T-helper 2 cell treated with Interferon-gamma antibody and Interleukin-4, amounts not matched to agents 5 μg/mL and 100 μg/mL, for 36 hours (primary cell): ENCODE measurements at places on chromosomes 5 and 9.
A peak's percentile ranks its signal among the peaks of the same experiment; 100 is the strongest.

- no peak for DNase-seq
These were observed 85.6 kb downstream of the RAD23B start for GRCh38 chr9:107368696-107369095.

DNA sequence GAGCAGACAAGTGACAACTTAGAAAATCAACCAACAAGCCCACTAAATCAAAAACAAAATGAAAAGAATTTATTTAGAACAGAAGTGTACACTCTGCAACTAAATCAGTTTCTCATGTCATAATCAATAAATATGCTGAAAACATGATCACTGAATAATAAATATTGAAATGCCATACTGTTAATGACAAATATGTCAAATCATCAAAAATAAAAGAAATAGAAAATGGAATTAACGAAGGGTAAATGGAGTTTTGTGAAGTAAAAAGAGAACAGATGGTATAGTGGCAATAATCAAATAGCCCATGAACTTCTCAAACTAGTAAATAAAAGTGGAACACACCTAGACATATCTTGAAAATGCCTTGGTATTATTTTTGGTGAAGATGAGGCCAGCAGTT lies 744.9 kb downstream of the TAF11L14 start:
- no peak for DNase-seq

DNA sequence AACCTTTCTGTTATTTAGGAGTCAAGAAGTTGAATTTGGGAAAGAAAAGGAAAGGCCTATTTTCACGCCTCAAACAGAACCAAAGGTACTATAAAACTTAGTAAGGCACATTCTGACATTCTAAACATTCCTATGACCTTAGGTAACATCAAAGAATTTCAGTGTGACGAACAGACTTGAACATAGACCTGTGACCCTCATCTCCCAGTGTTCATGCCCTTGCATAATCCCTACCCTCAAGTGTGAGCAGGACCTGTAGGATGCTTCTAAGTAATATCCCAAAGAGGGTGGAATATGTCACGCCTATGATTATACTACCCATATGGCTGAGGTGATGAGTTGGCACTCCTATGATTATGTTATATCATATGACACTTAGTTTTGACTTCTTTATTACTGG lies 540.9 kb downstream of the KIF4B start:
- no peak for DNase-seq

GRCh38 chr5:143166661-143167420 lies 236.6 kb downstream of the NR3C1 start:
- DNase-seq: no peak

DNA sequence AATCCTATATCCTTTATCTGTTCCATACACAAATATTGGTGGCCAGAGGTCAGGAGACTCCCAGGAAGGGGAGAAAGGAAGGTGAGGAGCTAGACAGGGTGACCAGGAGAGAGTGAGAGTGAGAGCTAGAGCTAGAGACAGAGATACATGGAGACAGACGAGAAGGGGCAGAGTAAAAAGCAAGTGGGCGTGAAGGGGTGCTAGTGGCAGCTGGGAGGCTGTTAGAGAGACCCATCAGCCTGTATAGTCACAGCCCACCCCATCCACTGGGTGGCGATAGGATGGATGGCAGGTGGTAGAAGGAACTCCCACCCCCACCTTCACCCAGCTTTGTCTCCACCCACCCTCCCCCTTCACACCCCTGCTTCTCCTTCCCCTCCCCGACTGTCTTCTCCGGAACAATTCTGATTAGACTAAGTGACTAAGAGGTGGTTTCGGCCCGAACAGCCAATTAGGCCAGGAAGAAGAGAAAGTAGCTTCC lies 32.8 kb downstream of the PCDH1 start:
- DNase-seq: no peak

DNA sequence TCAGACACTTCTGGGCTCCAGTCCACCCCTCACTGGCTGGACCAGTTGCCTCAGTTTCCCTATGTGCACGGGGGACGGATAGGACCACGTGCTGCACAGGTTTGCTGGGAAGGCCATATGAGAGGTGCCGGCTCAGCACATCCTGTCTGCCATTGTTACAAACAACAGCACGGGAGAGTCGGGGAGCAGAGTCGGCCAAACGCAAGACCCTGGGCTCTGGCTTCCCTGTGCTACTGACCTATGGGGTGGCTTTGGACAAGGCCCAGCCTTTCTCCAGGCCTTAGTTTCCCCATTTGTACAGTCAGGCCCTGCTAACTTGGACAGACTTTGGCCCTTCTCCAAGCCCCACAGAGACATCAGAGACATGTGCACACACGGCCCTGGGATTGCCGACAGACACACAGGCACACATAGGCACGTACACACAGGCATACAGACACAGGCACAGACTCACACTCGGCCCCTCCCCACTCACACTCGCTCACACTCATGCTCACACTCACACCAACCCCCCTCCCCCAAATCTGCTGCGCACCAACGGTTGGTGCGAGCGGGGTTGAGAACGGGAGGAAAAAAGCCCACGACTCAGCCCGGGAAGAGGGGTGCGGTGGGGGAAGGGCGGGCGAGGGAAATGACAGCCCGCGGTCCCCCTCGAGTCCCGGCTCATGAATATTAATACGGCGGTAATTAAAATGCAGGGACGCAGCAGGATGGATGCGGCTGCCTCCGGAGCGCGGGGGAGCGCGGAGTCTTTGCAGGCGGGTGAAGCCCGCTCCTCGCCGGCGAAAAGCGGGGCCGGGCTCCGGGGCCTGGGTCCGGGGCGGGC lies 133.0 kb downstream of the C9orf50 start:
- peak; percentile 20 for DNase-seq

DNA sequence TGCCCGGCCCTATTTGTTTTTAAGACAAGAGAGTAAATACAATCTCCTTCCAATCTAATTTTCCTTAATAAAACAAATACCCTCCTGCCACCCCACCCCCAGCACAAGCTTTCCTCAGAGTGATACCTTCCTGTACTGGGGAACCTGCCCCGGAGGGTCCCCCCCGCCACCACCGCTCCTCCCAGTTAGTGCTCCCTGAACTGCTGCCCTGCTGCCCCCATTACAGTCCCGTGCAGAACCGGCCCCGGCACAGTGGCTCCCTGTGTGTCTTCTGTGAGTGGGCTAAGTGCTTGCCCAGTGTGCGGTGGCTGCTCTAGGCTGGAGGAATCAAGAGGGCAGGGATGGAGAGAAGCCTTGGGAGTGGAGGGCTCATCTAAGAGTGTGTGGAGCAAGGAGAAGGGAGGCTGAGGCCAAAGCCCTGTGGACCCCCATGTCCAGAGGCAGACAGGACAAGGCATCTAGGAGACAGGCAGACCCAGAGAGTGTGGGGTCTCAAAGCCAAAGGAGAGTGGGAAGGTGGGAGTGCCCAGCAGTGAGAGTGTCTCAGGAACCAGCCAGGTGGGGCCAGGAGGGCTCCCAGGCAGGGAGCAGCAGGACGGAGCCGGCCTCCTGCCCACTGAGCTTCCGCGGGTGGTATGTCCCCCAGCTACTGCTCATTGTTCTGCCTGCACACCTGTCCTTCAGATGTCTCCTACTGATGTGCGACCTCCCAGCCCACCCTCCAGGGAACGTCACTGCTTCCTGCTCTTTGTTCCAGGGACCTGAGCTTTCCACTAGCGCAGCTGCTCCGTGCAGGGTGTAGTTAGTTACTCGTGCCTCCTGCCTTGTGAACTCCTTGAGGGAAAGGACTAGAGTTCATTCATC lies 129.0 kb downstream of the DAB2IP start:
- no peak for DNase-seq

- DNase-seq: no peak
These were observed 13.6 kb downstream of the UBE2D2 start for GRCh38 chr5:139574641-139575312.

DNA sequence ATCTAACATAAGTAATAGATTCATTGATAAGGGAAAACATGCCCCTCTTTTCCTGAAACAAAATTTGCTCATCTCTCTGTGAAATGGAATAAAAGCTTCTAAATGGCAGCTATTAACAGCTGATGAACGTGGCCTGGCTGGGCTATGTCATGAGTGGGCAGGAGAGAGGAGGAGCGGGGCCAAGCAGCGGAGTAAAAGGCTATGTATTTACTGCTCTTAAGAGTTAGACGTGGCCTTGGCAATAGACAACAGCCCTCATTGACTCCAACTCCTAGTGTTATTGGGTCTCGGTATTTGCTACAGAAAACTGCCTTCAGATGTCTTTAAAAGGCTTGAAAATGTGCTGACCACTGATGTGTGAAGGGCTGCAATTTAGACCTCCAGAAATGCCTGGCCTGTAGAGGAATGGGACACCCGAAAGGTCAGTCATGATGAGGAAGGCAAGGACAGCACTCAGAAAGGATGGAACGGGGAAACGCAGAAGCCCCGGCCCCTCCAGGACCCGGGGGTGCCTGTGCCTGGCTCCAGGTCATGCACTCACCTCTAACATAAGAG lies 116.8 kb downstream of the PDZD2 start:
- no peak for DNase-seq

DNA sequence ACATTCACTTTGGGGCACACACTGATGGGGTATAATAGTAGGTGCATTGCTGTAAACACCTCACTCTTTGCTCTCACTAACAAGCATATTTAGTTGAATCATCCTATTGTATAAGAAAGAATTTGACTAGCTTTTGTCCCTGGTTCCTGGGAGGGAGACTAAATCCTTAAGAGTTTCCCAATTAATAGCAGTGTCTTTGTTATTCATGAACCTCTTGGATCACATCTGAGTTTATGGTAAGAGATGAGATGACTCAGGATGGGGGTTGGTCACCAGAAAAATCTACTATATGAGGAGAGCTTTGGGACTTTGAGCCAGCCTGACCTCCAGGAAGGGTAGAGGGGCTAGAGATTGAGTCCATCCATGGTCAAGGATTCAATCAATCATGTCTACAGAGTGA lies 56.8 kb downstream of the PUM3 start:
- DNase-seq: no peak

- DNase-seq: no peak
These were observed 267.5 kb downstream of the ZSWIM6 start for GRCh38 chr5:61599370-61600122.

GRCh38 chr9:127105805-127106465 lies 16.5 kb downstream of the ANGPTL2 start:
- DNase-seq: no peak

- no peak for DNase-seq
These were observed 6.1 kb downstream of the ST6GALNAC4 start for GRCh38 chr9:127910613-127911205.

DNA sequence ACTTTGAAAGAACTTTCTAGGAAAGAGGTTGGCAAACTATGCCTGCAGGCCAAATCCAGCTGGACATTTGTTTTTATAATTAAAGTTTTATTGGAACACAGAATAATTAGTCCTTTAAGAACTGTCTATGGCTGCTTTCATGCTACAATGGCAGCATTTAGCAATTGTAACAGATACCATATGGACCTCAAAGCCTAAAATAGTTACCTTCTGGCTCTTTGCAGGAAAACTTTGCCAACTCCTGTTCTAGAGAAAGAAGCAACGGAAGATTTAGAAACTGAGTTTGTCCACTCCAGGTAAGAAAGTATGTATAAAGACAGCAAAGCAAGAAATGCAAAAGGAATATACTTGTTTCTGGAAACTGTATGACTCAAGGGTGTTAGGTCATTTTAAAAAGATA lies 281.7 kb upstream of the TRPM3 start:
- no peak for DNase-seq

GRCh38 chr9:99531313-99531712 lies 290.4 kb upstream of the NR4A3 start:
- no peak for DNase-seq

DNA sequence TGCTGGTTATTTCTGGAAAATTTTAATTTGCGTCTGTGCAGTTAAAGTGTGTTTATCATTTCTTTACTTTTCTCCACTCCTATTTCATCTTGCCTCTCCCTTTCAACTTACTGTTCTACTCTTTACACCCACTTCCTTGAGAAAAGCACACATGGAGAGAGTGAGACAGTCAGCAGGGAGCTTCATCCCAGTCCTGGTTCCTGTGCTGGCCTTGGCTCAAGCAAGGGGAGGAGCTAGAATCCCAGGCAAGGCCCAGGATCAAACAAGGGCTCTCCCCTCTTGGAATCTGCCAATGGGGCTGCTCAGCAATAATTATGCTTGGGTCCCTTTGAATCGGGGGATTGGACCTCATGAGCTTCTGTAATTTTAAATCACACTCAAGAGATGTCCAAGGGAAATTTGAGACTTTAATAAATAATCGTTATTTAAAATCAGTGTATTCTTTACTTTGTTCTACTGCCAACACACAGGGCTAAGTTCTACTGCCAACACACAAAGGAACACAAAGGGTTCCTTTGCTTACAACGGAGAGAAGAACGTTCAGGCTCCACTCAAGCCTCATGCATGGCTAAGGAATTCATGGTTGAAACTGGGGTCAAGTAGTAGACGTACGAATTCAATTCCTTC lies 439.3 kb upstream of the DAB2 start:
- DNase-seq: no peak

DNA sequence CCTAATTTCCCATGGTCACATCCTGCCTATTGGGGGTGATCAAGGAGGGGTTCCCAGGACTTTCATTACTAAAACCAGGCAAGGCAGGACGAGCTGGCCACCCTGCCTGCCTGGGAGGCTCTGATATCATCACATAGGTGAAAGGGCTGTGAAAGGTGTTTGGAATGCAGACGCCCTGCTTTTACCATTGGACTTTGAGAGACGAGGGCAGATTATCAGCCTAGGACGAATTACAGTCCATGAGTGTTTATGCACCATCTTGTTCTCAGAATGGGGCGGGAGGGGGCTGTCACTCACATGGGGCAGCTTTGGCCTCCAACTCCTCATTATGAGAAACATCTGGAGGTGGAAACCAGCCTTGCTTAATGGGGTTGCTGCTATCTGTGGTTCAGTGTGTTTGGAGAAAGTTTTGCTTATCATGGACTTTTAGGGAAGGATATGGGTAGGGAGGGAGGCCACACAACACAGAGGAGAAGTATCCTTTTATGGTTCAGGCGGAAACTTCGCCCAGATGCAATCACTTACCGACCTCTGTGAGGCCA lies 69.8 kb upstream of the UBTD2 start:
- DNase-seq: no peak

DNA sequence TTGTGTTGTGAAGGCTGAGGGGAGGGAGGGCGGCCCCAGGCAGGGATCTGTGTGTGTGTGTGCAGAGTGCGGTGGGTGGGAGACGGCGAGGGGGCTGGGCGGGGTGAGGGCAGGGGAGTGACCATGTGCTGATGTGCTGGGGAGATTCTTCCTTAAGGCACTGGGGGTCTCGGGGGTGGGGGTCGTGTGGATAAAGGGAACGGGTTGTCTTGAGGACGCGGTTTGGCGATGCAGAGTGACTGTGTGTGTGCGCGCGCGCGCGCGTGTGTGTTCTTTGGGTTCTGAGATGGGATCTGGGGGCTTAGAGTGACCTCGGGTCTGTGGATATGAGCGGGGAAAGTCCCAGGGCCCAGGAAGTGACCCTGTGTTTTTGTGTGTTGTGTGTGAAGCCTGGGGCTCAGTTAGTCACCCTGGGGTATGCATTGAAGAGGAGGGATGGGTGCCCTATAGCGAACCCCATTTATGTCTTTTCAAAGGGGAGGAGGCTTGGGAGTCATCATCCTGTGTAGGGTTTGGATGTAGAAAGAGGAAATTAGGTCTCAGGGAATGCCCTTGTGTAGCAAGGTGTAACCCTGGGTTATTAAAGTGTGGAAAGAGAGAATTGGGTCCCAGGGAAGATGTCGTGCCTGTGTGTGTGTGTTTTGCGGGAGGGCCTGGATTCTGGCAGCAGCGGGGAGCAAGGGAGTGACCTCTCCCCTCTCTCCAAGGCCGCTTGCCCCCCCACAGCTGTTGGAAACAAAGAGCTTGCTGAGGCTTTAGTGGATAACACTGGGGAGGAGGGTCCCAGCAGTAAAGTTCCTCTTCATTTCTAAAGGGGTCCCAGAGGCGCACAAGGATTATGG lies 1.4 kb downstream of the TMEFF1 start:
- DNase-seq: no peak

- DNase-seq: no peak
These were observed 7.3 kb downstream of the CCDC112 start for GRCh38 chr5:115289104-115289503.

GRCh38 chr5:141753143-141753970 lies 71.3 kb upstream of the ARAP3 start:
- DNase-seq: no peak
